Sigmoid colon (tissue), 7 donors: ENCODE measurements at places on chromosomes 6 and 20. TPM values are rescaled to one million over a fixed set of nuclear protein-coding genes. Genes with fewer than 3 reads are reported as not detected.
A peak's percentile ranks its signal among the peaks of the same experiment; 100 is the strongest.

GRCh38 chr6:122323361-122323760 is 76.1 kb upstream of the HSF2 start:
- no peak overlapping the region for H3K27ac ChIP-seq
- DNase-seq: no peak
- no peaks in the 10 kb centered on the region for H3K27me3 ChIP-seq
- H3K4me1 ChIP-seq: no peaks in the 10 kb centered on the region
- H3K4me3 ChIP-seq: no peak overlapping the region

- no peaks in the 10 kb centered on the region for H3K27me3 ChIP-seq
- DNase-seq: no peak
- H3K4me1 ChIP-seq: no peaks in the 10 kb centered on the region
- no peak overlapping the region for H3K4me3 ChIP-seq
- no peaks in the 10 kb centered on the region for H3K36me3 ChIP-seq
Observed at GRCh38 chr6:79605968-79606764, 25.0 kb upstream of the SH3BGRL2 start.

GRCh38 chr6:105805501-105806023 is 280.6 kb upstream of the PRDM1 start:
- no peak overlapping the region for H3K4me3 ChIP-seq
- H3K4me1 ChIP-seq: no peaks in the 10 kb centered on the region
- no peak overlapping the region for H3K27ac ChIP-seq
- no peak for DNase-seq
- H3K27me3 ChIP-seq: no peaks in the 10 kb centered on the region

- H3K36me3 ChIP-seq: peaks cover 74% of the 10 kb centered on the region
Observed at GRCh38 chr6:160069050-160069454, 52.6 kb upstream of the SLC22A1 start.

DNA sequence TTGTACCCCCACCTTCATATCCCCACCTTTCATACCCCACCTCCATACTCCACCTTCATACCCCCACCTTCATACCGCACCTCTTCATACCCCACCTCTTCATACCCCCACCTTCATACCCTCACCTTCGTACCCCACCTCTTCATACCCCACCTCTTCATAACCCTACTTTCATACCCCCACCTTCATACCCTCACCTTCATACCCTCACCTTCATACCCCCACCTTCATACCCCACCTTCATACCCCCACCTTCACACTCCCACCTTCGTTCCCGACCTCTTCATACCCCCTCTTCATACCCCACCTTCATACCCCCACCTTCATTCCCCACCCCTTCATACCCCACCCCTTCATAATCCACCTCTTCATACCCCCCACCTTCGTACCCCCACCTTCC is 92.9 kb upstream of the NAA20 start:
- H3K27me3 ChIP-seq: no peaks in the 10 kb centered on the region
- no peak overlapping the region for H3K27ac ChIP-seq
- H3K4me3 ChIP-seq: no peak overlapping the region
- H3K4me1 ChIP-seq: no peaks in the 10 kb centered on the region

GRCh38 chr6:2853769-2854395 is 12.2 kb upstream of the SERPINB1 start:
- peaks cover 18% of the 10 kb centered on the region for H3K4me1 ChIP-seq
- peak overlapping the region; percentile 45 for H3K4me3 ChIP-seq
- peak overlapping the region; percentile 52 for H3K27ac ChIP-seq
- no peaks in the 10 kb centered on the region for H3K36me3 ChIP-seq
- no peaks in the 10 kb centered on the region for H3K27me3 ChIP-seq
- no peak for DNase-seq

- no peaks in the 10 kb centered on the region for H3K4me1 ChIP-seq
- DNase-seq: no peak
Observed at GRCh38 chr20:6802227-6802626, 34.7 kb downstream of the BMP2 start.

- no peaks in the 10 kb centered on the region for H3K36me3 ChIP-seq
- no peak overlapping the region for H3K4me3 ChIP-seq
- H3K4me1 ChIP-seq: peaks cover 21% of the 10 kb centered on the region
- H3K27ac ChIP-seq: peak overlapping the region; percentile 6
Observed at GRCh38 chr6:111411978-111412566, 70.9 kb downstream of the REV3L start.

GRCh38 chr6:144712541-144712940 is 427.4 kb downstream of the UTRN start:
- no peaks in the 10 kb centered on the region for H3K36me3 ChIP-seq
- H3K27me3 ChIP-seq: no peaks in the 10 kb centered on the region
- peaks cover 25% of the 10 kb centered on the region for H3K4me1 ChIP-seq
- no peak overlapping the region for H3K27ac ChIP-seq
- DNase-seq: no peak

DNA sequence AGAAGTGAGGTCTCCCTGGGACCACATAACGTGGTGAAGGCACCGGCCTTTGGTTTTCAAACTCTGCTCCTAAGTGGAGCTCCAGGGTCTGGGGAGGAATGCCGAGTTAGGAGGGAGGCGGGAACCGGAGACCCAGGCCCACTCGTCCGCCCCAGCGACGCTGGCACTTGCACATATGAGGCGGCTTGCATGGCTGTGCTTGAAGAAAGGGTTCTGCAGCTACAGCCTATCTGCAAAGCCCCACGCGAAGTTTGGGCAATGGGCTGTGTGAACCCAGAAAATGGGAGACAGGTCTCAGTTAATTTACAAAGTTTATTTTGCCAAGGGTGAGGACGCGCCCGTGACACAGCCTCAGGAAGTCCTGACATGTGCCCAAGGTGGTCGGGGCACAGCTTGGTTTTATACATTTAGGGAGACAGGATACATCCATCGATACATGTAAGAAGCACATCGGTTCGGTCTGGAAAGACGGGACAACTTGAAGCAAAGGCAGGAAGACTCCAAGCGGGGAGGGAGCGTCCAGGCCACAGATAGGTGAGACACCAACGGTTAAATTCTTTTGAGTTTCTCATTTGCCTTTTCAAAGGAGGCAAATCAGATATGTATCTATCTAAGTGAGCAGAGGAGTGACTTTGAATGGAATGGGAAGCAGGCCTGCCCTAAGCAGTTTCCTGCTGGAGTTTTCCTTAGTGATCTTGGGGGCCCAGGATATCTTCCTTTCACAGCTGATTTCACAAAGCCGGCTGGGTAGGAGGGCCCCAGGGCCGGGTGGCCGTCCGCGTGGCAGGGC is 782 bp upstream of the PCMTD2 start:
- no peaks in the 10 kb centered on the region for H3K27me3 ChIP-seq
- DNase-seq: no peak
- H3K36me3 ChIP-seq: no peaks in the 10 kb centered on the region
- peak overlapping the region; percentile 94 for H3K27ac ChIP-seq
- peak overlapping the region; percentile 100 for H3K4me3 ChIP-seq

- H3K27ac ChIP-seq: no peak overlapping the region
- no peak for DNase-seq
- H3K4me1 ChIP-seq: no peaks in the 10 kb centered on the region
- H3K4me3 ChIP-seq: no peak overlapping the region
- no peaks in the 10 kb centered on the region for H3K27me3 ChIP-seq
Observed at GRCh38 chr6:133757335-133757734, 131.6 kb upstream of the TCF21 start.

DNA sequence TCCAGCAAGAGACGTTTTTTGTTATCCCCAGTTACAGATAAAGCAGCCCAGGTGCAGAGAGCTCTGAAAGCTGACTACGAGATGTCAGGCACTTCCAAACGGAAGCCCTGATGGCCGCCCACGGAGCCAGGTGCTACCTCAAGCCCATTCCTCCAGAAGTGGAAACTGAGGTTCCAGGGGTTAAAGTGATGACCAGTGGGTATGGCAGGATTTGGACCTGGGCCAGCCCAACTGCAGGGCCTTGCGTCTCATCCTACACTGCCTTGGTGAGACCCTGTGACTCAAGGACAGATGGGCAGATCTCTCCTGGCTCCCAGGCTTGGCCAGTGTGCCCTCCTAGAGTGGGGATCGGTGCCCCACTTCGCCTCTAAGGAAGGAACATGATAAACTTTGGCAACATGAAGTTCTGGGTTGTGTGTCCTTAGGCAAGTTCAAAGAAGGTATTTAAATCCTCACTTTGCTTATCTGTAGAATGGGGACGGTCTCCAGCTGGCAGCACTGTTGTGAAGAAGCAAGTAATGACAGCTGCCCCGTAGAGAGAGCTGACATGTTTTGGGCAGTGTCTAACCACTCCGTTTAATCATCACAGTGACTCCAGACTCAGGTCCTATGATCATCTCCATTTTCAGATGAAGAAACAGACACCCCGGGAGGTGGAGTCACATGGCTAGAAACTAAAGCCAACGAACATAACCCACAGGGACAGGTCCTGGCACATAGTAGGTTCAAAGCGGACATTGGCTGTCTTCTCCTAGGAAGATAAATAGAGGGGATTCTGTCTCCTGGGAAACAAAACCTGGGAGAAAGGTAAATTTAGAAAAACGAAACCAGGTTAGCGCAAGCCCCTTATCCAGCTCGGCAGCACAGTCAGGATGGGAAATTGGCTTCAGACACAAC is 34.4 kb upstream of the CDH22 start:
- DNase-seq: no peak
- H3K27ac ChIP-seq: no peak overlapping the region
- peaks cover 35% of the 10 kb centered on the region for H3K27me3 ChIP-seq
- H3K4me3 ChIP-seq: no peak overlapping the region

- no peak overlapping the region for H3K4me3 ChIP-seq
- peaks cover 19% of the 10 kb centered on the region for H3K4me1 ChIP-seq
- DNase-seq: no peak
- no peaks in the 10 kb centered on the region for H3K27me3 ChIP-seq
- no peaks in the 10 kb centered on the region for H3K36me3 ChIP-seq
Observed at GRCh38 chr6:140566781-140567277, 1192.4 kb upstream of the CITED2 start.

DNA sequence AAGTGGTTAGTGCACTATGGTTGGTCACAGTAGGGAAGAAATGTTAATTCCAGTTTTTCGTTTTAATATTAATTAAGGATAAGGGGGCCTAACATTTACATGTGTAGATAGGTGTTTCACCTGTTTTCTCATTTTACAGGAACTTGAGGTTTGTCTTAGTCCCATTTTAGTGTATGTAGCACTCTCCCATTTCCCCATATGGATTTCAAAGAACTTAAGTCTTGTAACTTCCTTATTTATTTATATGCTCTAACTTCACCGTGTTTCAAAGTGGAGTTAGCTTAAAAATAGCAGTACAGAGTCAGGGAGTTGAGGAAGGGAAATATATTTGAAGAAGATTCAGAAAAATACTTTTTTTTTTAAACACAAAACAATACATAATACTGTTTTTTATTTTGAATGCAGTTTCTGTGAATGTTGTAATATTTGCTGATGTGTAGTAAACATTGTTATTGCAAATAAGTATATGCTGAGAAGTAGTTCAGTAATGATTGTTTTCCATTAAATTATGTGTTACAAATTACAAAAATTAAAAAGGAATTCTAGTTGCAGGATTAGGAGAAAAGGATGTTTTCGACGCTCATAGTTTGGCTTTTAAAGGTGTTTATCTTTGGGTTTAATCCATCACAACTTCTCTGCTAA is 3.5 kb downstream of the SCAF8 start:
- H3K4me3 ChIP-seq: no peak overlapping the region
- H3K36me3 ChIP-seq: no peaks in the 10 kb centered on the region
- no peaks in the 10 kb centered on the region for H3K4me1 ChIP-seq
- no peak for DNase-seq
- H3K27ac ChIP-seq: peak overlapping the region; percentile 36

- H3K4me3 ChIP-seq: no peak overlapping the region
- H3K27me3 ChIP-seq: no peaks in the 10 kb centered on the region
- no peak for DNase-seq
- no peak overlapping the region for H3K27ac ChIP-seq
- H3K4me1 ChIP-seq: peaks cover 10% of the 10 kb centered on the region
Observed at GRCh38 chr20:64226686-64227580, 28.6 kb upstream of the PCMTD2 start.

- H3K27me3 ChIP-seq: no peaks in the 10 kb centered on the region
- no peak for DNase-seq
- no peaks in the 10 kb centered on the region for H3K36me3 ChIP-seq
- H3K27ac ChIP-seq: no peak overlapping the region
- H3K4me3 ChIP-seq: no peak overlapping the region
Observed at GRCh38 chr6:52546678-52547077, 30.2 kb downstream of the TRAM2 start.

GRCh38 chr6:1609041-1609647 is 571 bp upstream of the FOXC1 start:
- peak; percentile 64 for DNase-seq
- peaks cover 41% of the 10 kb centered on the region for H3K4me1 ChIP-seq
- H3K36me3 ChIP-seq: no peaks in the 10 kb centered on the region
- H3K4me3 ChIP-seq: peak overlapping the region; percentile 55
- peak overlapping the region; percentile 14 for H3K27ac ChIP-seq
- H3K27me3 ChIP-seq: peaks cover 88% of the 10 kb centered on the region

- H3K4me3 ChIP-seq: no peak overlapping the region
- H3K4me1 ChIP-seq: no peaks in the 10 kb centered on the region
- no peak overlapping the region for H3K27ac ChIP-seq
- H3K36me3 ChIP-seq: no peaks in the 10 kb centered on the region
Observed at GRCh38 chr20:46270977-46271744, 37.1 kb downstream of the CDH22 start.

DNA sequence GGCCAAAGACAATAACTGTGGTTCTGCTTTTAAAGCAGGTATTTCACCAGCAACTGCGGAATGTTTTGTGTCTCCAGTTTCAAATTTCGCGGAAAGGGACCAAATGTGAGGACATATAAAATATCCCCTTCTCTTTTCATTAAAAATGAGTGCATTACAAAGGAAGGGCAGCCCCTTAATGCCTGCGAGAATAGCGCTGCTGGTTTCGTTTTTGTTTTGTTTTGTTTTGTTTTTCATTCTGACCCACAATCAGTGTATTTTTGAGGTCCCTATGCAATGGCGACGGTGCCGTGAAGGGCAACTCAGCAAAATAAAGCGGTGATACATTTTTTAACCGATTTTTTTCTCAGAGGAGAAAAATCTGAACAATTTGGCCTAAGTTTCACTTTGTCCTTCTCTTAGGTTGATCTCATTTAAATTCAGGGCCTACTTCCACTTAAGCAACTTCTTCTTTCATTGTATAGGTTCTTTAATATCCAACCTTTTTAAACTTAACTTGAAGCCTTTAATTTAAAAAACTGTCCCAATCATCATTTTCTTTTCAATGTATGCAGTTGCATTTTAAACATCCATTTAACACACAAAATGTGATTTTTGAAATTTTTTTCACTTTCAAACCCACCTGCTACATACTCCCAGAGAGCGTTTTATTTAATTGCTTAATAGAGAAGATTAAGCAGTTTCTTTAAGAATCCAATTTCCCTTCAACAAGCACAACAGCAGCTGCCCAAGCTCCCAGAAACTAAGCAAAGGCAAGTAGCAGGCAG is 2.9 kb upstream of the HIVEP2 start:
- no peaks in the 10 kb centered on the region for H3K27me3 ChIP-seq
- H3K4me1 ChIP-seq: no peaks in the 10 kb centered on the region
- H3K36me3 ChIP-seq: no peaks in the 10 kb centered on the region
- peak overlapping the region; percentile 55 for H3K4me3 ChIP-seq
- no peak for DNase-seq
- H3K27ac ChIP-seq: peak overlapping the region; percentile 99

- DNase-seq: peak; percentile 41
- peaks cover 26% of the 10 kb centered on the region for H3K4me1 ChIP-seq
- H3K4me3 ChIP-seq: no peak overlapping the region
- no peak overlapping the region for H3K27ac ChIP-seq
Observed at GRCh38 chr6:3278691-3279090, 19.9 kb downstream of the PSMG4 start.

The CAGE1 gene
- not detected for total RNA-seq

The ZSCAN23 gene
- 2.1 TPM for total RNA-seq

The HNF4A gene
- 1.1 TPM for total RNA-seq

The DNMT3B gene
- 0.36 TPM for total RNA-seq

The PNLDC1 gene
- 1.1 TPM for total RNA-seq

The SUMO4 gene
- total RNA-seq: 6.1 TPM

The TRIM15 gene
- 0.28 TPM for total RNA-seq
